Effector memory CD4-positive, alpha-beta T cell (primary cell): ENCODE measurements at places on chromosomes 2 and 18.

DNA sequence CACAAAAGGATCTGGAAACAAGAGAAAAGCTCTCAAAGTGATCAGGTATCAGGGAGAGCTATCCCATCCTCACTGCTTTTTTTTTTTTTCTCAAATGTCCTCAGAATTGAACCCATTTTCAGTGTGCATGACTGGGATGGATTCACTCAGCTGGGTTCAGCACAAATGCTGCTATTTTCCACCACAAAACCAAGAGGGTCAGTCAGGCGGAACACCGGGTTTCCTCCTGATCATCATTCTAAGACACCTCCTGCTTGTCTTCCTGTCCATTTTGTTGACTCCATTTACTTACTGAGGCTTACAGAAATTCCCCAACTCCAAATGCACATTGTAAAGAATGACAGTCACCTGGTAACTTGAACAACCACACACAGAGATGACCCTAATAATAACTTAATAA, 39.9 kb downstream of the CYRIA start:
- DNase-seq: no peak

- no peak for DNase-seq
These were observed 1.2 kb upstream of the NPAS2 start for GRCh38 chr2:100818606-100819369.

DNA sequence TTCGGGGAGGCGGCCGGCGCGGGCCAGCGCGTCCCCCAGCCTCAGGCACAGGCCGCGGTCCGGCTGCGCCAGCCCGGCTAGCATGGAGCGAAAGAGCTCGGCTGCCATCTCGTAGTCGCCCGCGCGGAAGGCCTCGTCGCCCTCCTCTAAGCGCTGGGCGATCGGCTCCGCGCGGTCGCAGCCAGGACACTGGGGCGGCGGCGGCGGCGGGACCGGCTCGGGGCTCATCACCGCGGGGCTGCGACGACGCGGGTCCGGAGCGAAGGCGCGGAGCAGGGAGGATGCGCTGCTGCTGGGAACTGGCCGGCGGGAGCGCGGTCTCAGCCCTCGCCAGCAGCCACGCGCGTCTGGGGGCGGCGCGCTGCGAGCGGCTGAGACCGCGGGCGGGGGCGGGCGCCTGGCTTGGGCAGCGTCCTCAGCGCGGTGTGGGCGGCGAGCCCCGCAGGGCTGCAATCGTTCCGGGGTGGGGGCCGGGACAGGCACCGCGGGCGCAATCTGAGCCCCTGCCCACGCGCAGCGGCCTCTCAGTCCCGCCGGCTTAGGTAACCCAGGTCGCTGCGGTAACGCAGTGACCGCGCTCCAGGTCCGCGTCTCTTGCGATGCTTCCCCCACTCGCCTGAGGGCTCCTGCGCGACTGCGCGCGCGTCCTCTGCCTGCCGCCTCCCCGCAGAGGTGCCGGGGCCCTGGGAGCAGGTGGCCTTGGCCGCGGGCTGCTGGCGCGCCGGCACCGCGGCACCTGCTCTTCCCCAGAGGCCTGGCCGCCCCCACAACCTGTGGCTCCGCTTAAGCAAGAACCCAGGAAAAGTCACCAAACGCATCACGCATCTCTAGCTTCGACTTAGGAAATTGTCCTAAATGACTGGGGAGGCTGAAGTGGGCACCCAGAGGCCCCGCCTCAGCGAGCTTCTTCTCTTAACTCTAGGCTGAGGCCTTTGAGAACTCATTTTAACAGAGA, at the start of gene LONRF2:
TSS of gene LONRF2 (minus strand) at position 636 of the 955 bp plus-strand sequence. CDS start at position 228, 408 bp downstream.
- DNase-seq: no peak

GRCh38 chr2:49715597-49715996, 561.3 kb upstream of the FSHR start:
- DNase-seq: no peak

DNA sequence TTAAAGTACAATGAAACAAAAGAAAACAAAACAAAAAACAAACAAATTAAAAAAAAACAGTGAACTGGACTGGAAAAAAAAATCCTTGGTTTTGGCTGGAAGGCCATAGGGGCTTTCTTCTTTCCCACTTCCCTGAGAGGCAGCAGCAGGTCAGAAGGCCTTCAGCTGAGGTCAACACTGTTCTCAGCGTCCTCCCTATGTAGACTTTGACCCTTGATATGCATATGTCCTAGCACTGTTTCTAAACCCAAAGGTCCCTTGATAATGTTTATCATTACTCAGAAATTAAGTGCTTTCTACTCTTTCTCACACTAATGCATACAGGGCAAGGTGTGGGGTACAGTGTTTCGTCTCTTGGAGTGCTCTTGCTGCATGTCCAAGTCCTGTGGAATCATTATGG, 75.6 kb upstream of the WDSUB1 start:
- no peak for DNase-seq

GRCh38 chr18:24176727-24177416, 38.0 kb downstream of the CABYR start:
- DNase-seq: no peak

- no peak for DNase-seq
These were observed 88.5 kb downstream of the PTRHD1 start for GRCh38 chr2:24704692-24705091.

GRCh38 chr2:156537141-156537540, 101.0 kb downstream of the GPD2 start:
- no peak for DNase-seq

DNA sequence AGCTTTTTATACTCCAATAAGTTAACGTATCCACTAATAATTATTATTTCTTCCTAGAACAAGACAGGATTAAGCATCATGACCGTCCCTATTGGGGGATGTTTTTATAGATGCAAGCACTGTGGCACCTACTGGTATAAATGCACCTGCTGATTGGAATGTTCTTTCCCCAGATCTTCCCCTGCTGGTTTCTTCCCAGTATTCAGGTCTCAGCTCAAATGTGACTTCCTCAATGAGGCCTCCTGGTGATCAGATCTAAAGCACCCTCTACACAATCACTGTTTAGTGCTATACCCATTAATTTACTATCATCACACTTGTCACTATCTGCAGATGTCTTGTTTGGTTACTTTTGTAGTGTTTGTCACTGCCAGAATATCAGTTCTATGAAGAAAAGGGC, 3.9 kb upstream of the TYMS start:
- DNase-seq: no peak

GRCh38 chr2:109306190-109306589, 177.2 kb downstream of the SH3RF3 start:
- no peak for DNase-seq

- no peak for DNase-seq
These were observed 252.2 kb downstream of the KLHL29 start for GRCh38 chr2:23637011-23637778.

DNA sequence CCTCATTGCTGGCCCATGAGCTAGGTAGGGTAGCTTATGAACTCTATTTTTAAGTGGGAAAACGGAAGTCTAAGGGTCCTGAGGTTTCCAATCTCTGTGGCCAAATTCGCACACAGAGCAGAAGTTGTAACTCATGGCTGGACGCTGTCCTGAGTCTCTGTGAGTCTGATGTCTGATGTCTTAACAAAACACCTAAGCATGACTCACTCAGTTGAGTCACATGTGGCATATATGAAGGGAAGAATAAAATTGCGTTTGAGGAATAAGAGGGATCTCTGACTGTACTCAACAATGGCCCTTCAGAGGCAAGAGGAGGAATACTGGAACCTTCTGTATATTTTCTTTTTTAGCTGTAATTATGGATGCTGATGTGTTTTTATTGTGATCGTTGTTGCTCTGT, 569.7 kb downstream of the RIT2 start:
- DNase-seq: no peak

DNA sequence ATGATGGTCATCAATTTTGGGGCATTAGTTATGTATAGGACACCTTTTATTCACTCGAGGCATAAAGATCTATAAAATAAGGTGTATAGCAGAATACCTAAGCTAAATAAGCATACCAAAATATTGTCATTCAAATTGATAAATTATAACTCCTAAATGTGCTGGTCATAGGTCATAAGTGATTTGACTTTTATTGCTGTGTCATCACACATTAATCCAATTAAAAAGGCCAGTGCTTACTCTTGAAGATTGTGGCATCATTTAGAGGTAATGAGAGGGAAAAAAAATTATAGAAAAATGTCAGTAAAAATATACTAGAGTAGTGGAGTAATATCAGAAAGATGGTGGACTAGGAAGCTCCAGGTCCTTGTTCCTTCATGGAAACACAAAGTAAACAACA, 346.9 kb upstream of the LRRTM1 start:
- no peak for DNase-seq

- DNase-seq: no peak
These were observed 422.0 kb upstream of the ID2 start for GRCh38 chr2:8259841-8260178.

DNA sequence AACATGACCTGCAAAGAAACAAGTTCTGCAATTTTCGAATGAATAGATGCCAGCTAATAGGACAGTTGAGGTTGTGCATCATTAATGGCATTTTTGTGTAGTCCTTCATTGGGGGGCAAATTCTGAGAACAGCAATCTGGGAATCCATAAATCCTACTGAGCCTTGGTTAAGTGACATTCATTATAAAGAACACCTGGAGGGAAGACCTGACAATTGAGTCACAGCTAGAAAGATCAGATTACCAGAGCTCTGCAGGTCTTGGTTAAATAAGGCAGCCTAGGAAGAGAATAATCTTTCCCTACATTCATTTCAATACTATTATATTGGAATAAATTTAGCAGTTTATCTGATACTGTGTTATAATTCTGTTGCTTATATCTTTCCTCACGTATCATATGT, 14.3 kb downstream of the KCNH7 start:
- DNase-seq: no peak

DNA sequence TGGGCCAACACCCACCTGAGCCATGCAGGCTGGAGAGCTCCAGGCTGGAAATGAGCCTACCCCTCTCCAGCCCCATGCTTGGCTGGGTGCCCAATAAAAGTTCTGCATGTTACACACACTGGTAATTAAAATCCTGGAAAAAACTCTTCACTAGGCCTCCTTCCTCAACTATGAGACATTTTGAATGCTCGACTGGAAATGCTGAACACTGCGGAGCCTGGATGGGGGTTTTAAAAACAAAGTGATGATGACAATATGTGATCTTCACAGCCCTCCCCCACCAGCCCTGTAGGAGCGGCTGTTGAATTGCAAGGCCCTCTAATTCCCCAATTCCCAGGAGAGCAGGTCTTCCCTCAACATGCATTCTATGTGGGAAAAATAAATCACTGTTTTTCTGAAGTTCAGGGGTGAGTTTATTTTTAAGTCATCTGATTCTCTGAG, 179.2 kb downstream of the TTC32 start:
- no peak for DNase-seq

- DNase-seq: peak; percentile 32
These were observed 636 bp downstream of the ARL4C start for GRCh38 chr2:234496055-234496834.

- no peak for DNase-seq
These were observed 800 bp downstream of the RPRM start for GRCh38 chr2:153477636-153478288.

GRCh38 chr2:60426341-60426740, 127.1 kb downstream of the BCL11A start:
- no peak for DNase-seq

- no peak for DNase-seq
These were observed 73.0 kb upstream of the KCTD1 start for GRCh38 chr18:26621161-26622026.

- no peak for DNase-seq
These were observed 17.9 kb downstream of the VAPA start for GRCh38 chr18:9931678-9932077.

DNA sequence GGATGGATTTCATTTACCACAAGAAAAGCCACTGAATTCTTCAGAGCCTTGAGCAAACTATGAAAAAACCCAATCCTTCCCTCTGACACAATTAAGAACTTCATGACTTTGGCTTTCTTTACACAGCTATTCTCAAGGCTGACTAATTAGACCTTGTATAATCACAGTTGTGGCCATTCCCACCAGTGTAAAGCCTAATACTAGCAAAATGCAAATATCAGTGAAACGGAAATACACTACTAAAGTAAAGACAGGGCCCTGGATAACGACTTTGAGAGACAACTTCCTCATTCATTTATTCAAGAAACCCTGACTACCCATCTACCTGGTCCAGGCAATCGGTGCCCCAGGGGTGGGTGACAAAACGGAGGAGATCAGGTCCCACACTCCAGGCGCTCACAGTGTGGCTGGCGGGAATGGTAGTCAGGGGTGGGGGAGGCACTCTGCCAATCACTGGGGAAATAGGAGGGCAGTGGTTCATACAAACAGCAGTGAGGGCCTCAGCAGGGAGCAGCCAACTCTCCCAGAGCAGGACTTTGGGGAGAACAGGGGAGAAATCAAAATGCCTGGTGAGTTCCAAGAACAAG, 28.1 kb downstream of the TMEM163 start:
- no peak for DNase-seq

- DNase-seq: no peak
These were observed 293.9 kb downstream of the SATB2 start for GRCh38 chr2:199163613-199164458.

- no peak for DNase-seq
These were observed at the start of gene MPP4 for GRCh38 chr2:201698588-201699226. Gene MPP4 (minus strand): TSS chr2:201698644. CDS start chr2:201693954, 4,690 bp downstream.

GRCh38 chr2:118459426-118459825, 371.2 kb downstream of the INSIG2 start:
- DNase-seq: no peak

DNA sequence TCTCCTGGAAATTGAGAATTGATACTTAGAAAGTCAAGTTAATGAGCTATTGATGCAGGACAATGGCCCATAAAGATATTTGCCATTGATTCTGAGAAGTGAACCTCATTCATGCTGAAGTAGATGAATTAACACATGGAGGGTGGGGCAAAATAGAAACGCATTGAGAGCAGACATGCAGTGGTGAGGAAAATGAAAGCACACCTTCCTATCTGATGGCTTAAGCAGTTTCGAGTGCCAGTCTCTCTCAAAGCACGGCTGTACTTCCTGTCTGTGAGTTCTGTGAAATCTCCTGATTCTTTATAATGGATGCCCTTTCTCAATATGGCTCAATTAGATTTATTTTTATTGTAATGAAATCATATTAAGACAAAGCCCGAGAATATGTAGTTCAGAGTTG, 247.0 kb downstream of the TMX3 start:
- no peak for DNase-seq

- no peak for DNase-seq
These were observed 79.0 kb upstream of the ZEB2 start for GRCh38 chr2:144598906-144599305.

GRCh38 chr18:27202741-27203140, 17.6 kb upstream of the CHST9 start:
- DNase-seq: no peak

DNA sequence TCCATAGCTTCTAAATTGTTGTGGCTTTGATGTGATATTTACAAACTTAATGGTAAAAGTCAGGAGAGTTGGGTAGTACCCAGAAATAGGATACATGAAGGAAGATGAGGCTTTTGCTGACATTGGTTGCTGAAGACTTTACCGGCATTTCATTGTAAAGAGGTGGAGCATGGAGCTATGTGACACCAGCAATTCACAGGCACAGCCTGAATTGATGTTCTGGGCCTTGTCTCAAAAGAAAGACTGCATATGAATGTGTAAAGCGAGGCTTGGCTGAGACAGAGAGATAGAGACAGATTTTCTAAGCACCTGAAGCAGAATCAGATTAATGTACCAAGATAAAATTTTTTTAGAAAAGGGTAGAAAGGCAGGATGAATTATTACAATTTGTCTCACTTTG, 864.9 kb upstream of the ID2 start:
- DNase-seq: no peak

- DNase-seq: no peak
These were observed 2.3 kb downstream of the EML4 start for GRCh38 chr2:42171396-42171980.
